ENCODE measurements at places on chromosomes 2 and 18. TPM values are rescaled to one million over a fixed set of nuclear protein-coding genes. Genes with fewer than 3 reads are reported as not detected.

COL4A4 gene
- total RNA-seq, result 0.36 TPM

RIT2 gene
- total RNA-seq, result not detected

GCG gene
- total RNA-seq, result not detected

UGT1A8 gene
- not detected for total RNA-seq

Measured in myocyte (in vitro differentiated cells).